ENCODE measurements at places on chromosomes 12 and 14. TPM values are rescaled to one million over a fixed set of nuclear protein-coding genes. Genes with fewer than 3 reads are reported as not detected.

GRCh38 chr12:68932961-68933893 is at the start of gene CPM:
TSS of gene CPM (minus strand) at chr12:68933171. CDS start at chr12:68932837, 334 bp downstream.
- DNase-seq: no peak

GRCh38 chr12:9727813-9728212 is 5.1 kb downstream of the CLECL1 start:
- DNase-seq: no peak

BMP4 gene
- polyA plus RNA-seq: 6.5 TPM

DNA sequence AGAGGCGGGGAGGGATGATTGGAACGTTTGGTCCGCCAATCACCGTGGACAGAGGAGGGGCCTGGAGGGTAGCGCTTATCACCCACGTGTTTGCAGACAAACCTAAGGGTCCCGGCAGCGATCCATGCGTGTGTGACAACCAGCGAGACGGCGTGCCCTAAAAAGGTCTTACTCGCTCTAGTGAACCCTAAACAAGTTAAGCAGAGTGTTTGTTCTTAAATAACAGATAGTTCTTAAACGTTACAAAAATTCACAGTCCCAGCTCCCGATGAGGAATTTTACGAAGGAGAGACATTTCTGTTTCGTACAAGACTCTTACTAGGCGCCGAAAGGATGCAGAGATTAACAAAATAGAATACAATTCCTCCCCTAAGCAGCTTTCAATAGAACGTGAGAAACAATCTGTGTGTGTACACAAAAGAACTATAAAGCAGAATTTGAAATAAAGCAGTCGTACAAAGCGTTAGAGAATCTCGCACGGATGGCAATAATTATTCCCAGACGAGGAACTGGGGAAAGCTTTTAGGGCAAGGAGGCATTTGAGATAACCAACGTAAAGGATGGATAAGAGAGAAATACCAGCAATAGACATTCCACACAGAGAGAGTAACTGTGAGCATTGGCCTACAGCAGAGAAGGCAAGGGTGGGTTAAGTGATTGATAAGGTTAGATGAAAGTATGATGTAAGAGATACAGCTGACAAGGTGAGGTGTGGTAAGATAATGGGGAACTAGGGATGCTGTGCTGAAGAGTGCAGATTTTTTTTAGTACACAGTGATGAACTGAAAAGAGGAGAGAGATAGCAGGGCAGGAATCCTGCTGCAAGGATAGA is 831 bp upstream of the RPS6KA5 start:
- DNase-seq: no peak

FLRT2 gene
- polyA plus RNA-seq: 69.2 TPM

DNA sequence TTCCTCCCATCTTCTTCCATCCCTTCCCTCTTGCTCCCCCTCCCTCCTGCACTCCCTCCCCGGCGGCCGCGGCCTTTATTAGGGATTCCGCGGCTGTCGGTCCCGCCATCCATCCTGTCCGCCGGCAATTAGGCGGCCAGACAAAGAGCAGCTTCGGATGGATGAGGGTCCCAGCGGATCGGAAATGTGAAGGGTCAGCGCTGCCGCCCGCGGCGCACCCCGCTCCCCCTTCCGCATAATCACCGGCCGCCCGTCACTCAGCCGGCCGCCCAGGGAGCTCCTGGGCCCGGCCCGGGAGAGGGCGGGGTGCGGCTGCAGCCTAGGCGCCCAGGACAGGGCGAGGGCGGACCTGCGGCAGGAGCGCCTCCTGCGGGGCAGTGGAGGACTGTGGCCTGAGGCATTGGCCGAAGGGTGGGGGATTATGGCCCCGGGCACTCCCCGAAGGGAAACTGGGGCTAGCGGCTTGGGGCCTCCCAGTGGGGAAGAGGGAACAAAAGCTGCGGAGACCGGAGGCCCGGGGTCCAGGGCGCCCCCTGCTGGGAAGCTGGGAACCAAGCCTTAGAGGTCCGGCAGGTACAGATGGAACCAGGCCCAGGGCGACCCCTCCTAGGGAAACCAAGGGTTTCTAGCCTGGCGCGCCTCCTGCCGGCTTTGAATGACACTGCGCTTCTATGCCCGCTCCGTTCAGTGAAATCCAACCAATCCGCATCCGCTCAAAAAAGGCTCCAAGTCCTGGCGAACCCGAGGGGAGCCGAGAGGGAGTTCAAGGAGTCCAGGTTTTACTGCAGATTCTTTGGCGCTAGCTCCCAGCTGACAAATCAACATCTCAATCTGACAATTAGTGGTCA is 4.4 kb upstream of the DNAJC22 start:
- DNase-seq: peak; percentile 32

SMCO2 gene
- polyA plus RNA-seq: 0.70 TPM

PDE6H gene
- polyA plus RNA-seq: not detected

DNA sequence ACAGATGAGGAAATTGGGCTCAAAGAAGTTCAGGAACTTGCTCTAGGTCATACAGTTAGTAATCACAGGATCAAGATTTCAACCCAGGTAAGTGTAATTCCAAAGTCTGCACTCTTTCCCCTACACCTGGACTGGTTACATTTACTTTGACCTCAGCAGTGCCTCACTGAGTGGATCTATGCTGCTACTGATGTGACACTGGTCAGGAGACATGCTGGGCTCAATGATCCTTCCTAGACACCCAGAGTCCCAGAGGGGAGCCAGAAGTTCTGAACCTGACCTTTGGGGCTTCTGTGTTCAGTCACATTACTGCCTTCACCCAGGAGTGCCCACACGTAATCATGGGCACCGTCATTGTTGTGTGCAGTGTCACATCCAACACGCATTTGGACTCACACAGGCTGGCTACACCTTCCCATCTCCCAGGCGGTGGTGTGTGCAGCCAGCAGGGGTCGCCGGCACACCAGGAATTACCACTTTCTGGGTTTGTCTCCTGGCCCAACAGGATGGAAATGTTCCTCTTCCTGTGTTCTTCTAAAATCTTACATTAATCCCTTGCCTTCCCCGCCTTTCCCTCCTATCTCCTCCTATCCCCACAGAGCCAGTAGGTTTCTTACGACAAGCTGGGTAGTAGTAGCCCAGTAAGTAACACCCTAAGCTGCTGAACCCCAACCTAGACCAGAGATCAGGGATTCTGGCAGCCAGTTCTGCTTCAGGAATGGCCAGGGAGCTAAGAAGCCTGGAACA is 25.6 kb downstream of the CALCOCO1 start:
- DNase-seq: no peak

- DNase-seq: no peak
Measured at GRCh38 chr12:132070298-132070697, 73.8 kb downstream of the DDX51 start.

- no peak for DNase-seq
Measured at GRCh38 chr14:63435838-63436237, 107.3 kb downstream of the PPP2R5E start.

P2RX2 gene
- not detected for polyA plus RNA-seq

NYNRIN gene
- 9.0 TPM for polyA plus RNA-seq

TESPA1 gene
- polyA plus RNA-seq: not detected

All from keratinocyte (primary cell).